ENCODE measurements at places on chromosomes 2 and 18.

- DNase-seq: no peak
- no peaks in the 10 kb centered on the region for H3K36me3 ChIP-seq
- H3K27ac ChIP-seq: no peak overlapping the region
- H3K27me3 ChIP-seq: no peaks in the 10 kb centered on the region
- no peak overlapping the region for H3K4me3 ChIP-seq
Observed at GRCh38 chr2:15043336-15044058, 411.0 kb downstream of the LRATD1 start.

DNA sequence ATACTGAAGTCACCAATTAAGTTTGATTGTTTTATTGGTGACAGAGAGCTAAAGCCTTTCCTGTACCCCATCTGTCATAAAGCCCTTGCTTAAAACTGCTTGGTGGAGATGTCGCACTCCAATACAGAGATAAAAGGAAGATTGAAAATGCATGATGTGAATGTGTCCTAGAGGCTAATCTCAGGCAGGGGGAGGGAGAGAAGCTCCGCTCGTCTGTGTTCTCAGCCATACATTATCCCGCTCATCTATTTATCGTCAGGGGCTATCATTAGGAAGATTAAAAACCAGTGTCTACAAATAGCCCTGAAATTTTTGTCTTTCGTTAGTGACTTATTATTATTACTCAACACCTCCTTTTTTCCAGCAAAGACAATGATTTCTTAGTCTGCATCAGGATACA, 110.3 kb downstream of the CMPK2 start:
- no peaks in the 10 kb centered on the region for H3K36me3 ChIP-seq
- peaks cover 5% of the 10 kb centered on the region for H3K4me1 ChIP-seq
- DNase-seq: no peak
- H3K27me3 ChIP-seq: no peaks in the 10 kb centered on the region

DNA sequence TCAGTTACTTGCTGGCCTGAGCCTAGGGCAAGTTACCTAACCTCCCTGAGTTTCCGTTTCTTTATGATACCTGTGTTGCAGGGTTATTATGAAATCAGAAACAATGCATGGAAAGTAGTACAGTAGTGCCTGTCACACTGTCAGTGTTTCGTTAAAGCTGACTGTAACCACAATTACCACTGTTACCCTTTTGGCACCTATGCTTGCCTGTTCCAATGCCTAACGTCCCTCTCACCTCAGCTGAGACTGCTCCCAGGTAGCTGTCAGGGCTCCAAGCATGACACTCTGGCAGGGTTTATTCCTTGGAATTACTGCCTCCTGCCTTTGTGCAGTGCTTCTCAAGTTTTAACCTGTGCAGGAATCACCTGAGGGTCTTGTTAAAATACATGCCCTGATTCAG, 135.2 kb upstream of the RBMS1 start:
- no peaks in the 10 kb centered on the region for H3K36me3 ChIP-seq
- no peak for DNase-seq
- peaks cover 4% of the 10 kb centered on the region for H3K4me1 ChIP-seq
- no peak overlapping the region for H3K27ac ChIP-seq

DNA sequence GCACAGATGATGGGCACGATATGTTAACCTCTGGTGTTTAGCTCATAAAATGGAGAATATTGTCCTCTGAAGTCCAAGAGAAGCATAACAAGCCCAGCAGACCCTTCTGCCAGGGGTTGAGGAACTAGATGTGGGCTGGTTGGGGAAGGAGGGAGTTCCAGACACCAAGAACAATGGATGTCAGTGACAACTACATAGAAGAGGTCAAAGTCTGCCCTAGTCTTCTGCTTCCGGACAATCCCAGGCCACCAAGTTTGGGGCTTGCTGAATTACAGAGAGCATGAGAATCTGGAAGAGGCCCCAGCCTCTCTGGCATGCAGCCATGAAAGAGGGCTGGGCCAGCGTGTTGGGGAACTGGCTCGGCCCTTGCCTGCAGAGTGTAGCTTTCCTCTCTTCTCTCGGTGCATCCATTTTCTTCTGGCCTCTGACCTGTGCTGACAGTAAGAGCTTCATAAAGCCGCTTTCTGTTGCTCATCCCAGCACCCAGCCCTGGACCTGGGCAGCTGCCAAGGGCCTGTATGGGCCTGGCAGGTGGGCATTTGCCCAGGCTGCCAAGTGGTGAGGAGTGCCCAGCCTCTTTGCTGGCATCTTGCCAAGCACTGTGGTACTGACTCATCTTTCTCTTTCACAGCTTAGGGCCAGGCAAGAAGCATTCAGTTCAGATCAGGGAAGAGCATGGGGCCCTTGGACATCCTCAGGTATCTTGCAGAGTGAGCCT, 14.6 kb upstream of the LAPTM4A start:
- no peak overlapping the region for H3K27ac ChIP-seq
- DNase-seq: peak; percentile 44
- H3K4me1 ChIP-seq: peaks cover 23% of the 10 kb centered on the region
- H3K36me3 ChIP-seq: no peaks in the 10 kb centered on the region

Measured in hepatocyte (in vitro differentiated cells).